Renal cortex interstitium (tissue), 15 donors: ENCODE measurements at places on chromosomes 1 and 21.

DNA sequence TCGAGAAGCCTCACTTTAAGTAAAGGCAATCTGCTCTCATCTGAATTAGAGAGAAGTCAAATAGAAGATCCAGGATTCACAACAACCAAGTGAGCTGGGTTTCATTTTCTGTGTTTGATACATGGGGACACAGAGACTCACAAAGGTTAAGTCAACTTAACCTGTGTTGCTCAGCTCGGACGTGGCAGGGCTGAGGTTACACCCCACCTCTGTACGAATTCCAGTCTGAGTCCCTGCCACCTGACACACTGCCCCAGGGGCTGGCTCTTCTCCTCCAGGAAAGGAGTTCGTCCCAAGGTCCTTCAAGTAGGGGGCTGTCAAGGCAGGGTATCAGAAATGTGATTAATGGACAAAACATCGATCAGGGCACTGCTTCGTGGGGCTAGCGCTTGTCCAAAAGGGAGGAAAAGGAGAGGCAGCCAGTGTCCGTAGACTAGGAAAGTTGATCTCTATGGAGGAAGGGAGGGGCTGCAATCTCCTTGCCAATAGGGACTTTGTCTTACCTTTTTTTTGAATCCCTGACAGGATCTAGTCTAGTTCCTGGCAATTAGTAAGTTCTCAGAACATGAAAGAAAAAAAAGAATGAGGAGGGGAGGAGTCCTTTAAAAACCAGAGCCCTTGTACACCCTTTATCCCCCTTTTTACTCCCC is 116.4 kb downstream of the CNIH3 start:
- DNase-seq: no peak

DNA sequence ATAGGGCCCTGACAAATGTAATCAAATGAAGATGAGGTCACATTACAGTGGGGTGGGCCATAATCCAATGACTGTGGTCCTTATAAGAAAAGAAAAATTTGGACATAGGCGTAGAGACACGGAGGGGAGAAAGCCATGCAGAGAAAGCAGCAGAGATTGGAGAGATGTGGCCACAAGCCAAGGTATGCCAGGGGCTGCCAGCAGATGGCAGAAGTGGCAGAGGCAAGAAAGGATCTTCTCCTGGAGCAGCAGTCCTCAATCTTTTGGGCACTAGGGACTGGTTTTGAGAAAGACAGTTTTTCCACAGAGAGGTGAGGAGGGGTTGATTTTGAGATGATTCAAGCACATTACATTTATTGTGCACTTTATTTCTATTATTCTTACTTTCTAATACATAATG is 355.1 kb downstream of the NPHP4 start:
- DNase-seq: no peak

DNA sequence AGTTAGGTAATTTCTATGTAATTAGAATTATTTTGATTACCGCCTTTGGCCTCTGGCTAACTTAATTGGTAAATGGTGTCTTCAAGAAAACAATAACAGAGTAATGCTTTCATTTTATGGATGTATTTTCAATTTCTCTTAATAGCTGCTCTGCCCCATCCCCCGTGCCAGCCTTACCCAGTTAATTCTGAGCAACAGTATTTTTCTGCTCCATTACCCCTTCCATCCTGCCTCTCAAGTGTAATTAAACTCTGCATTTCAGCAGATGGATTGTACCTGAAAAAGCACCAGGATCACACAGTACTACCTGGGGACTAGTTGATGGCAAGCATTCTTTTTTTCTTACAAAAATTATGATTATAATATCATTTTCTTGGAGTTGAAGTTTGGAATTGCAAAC is 104.2 kb downstream of the KIAA0319L start:
- no peak for DNase-seq

- DNase-seq: no peak
These were observed 159.8 kb downstream of the NEK7 start for GRCh38 chr1:198316546-198317100.

GRCh38 chr1:156750191-156750672 is 1.2 kb downstream of the HDGF start:
- no peak for DNase-seq

DNA sequence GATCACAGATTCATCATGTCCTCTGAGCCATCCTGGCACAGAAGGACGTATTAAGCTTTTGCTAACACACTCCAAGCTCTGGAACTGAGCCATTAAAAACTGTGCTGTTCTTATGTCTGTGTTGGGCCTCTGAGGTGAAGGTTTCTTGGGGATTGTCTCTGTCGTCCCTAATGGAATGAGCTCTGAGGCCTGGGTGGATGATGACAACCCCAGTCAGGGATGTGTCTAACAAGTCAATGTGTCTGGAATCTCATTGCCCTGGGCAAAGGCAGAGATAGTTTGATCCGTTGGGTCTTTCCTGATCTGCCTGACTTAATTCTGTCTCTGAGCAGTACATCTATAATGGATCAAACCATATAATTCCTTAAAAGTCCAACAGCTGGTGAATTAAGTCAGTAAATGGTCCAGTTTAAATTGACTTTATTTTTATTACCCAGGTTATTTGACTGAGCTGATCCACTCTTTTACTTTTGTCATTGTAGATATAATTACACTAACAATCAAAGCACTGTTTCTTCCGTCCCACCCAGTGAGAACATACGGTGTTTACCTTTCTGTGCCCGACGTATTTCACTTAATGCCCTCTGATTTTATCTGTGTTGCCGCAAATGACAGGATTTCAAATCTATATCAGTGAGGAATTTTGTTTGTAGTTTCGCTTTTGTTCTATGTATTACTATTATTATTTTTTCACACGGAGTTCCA is 38.8 kb upstream of the OR2B11 start:
- DNase-seq: no peak

GRCh38 chr1:22098752-22099151 is 44.1 kb downstream of the WNT4 start:
- no peak for DNase-seq

- DNase-seq: no peak
These were observed 11.7 kb downstream of the NR5A2 start for GRCh38 chr1:200038981-200039848.

DNA sequence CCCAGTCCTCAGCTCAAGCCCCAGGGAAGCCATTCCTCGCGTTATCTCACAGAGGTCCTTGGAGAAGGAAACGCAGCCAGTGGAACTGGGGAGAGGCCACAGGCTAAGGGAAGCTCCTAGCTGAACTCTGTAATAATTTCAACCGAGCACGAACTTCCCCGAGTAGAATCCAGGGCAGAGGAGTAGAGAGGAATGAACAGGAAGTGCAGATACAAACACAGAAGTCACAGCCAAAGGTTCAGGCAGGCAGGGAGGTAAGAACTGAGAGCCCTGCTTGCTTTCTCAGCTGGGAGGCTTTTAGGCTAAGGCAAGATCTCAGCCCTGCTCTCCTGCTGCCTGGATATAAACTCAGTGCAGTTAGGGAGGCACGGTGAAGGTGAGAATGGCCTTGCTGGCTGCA is 23.7 kb downstream of the WARS2 start:
- DNase-seq: no peak

- DNase-seq: no peak
These were observed 286.5 kb downstream of the NPHP4 start for GRCh38 chr1:5705751-5706150.

DNA sequence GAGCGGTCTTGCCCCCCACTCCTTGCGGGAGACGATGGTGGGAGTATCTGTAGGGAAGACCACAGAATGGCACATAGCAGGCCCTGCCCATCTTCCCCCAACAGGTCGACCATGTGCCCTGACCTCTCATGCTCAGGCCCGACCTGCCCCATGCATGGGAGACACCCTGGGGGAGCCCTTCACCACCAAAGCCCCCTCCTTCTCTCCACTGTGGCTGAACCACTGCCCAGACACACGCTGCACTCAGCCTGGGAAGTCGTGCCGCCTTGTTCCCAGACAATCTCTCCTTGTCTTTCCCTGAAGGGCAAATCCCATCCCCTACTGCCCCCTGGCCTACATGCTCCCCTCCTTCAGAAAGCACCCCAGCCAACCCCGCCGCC is 5.5 kb downstream of the PGLYRP3 start:
- DNase-seq: no peak

GRCh38 chr1:212536586-212536985 is 72.0 kb upstream of the ATF3 start:
- DNase-seq: no peak

DNA sequence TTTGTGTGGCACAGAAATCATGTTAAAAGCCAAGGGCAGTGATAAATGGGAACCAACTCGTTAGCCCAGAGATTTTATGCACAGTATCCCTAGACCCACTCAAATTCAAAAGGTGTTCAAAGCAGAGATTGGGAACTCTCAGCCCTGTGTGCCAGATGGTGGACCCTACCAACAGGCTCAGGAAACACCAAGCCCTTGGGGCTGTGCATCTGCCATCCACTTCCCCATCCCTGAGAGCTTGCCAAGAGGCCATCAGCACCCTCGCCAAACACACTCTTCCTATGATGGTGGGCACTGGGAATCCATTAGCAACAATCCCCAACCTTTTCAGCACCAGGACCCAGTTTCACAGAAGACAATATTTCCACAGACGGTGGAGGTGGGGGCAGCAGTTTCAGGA is 194.2 kb upstream of the NFIA start:
- DNase-seq: no peak

- no peak for DNase-seq
These were observed 7.1 kb upstream of the PTTG1IP start for GRCh38 chr21:44880405-44881197.

DNA sequence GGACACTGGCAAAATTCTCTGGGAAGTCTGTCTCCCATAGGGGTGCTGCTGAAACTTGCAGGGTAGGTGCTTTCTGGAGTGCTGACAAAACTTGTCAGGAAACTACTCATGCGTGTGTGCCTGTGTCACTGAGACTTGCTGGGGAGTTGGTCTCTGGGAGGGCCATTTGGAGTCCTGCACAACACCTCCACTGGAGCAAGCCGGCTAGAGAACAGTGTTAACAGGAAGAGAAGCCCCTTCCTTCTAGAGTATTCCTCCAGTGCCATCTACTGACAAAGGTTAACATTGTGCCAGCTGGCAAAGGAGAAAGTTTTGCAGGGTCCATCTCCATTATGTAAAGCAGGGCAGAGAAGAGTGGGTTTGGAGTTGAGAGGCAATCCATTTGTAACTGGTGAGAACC is 30.0 kb downstream of the ZMYM4 start:
- DNase-seq: peak; percentile 26

GRCh38 chr1:165431079-165431478 is 13.8 kb downstream of the RXRG start:
- no peak for DNase-seq
